Activated naive CD8-positive, alpha-beta T cell treated with anti-CD3 and anti-CD28 coated beads, Interleukin-2, amount 50 U/mL, for 24 hours (primary cell): ENCODE measurements at places on chromosomes 7 and 10.

DNA sequence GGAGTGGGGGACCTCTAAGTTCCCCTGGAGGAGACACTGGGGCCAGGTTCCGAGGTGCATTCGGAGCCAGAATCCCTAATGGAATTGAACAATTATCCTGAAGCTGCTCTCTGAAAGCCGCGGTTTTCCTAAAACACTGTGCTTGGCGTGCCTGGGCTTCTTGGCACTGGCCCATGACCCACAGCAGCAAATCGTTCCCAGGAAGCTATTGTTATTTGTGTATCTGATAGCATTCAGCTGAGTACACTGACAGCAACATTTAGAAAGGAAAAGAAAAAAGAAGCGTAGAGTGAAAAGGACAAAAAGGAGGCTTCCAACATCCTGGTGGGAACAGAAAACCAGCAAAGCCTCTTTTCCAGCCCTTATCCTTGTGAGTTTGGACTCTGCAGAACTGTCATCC is 339.8 kb downstream of the FRMD4A start:
- DNase-seq, result no peak

- no peak for DNase-seq
Measured at GRCh38 chr7:119988401-119988800, 284.6 kb upstream of the KCND2 start.

DNA sequence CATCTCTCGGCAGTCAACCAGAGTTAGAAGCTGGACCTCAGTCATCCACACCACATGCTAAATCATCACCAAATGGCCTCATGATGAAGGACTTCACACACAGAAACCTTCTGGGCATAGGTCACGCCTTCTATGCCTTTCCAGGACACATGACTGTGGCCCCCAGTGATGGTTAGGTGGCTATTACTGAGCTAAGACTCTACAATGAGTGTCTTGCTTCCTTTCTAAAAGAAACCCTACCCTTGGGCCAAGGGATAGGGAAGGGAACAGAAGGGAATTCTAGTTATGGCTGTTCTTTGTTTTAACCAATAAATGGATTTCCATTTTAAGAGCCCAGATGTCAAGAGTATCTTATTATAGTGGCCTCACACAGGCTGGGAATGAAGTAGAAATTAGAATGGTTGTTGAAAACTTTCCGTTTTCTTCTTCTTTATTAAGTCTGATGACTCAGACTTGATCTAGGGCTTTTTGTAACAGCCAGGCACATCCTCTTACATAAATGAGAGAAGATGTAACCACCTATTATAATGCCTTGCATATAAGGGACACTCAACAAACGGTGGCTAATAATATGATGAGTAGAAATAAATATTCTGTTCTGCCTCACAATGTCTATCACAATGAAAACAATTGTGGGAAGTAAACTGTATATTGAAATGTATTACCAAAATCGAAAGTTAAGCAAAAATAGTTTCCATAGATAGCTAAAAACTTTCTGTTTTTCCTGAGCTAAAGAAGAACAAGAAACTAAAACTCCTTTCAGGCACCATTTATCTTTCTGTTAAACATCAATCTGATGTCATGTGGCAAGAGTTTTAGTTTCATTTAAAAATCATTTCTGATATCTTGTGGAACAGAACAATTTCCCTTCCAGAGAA is 62.5 kb upstream of the TOMM7 start:
- no peak for DNase-seq

GRCh38 chr7:148962823-148963582 is 65.3 kb downstream of the PDIA4 start:
- DNase-seq, result peak; percentile 65

GRCh38 chr7:20129920-20130319 is 87.3 kb downstream of the MACC1 start:
- DNase-seq, result no peak

DNA sequence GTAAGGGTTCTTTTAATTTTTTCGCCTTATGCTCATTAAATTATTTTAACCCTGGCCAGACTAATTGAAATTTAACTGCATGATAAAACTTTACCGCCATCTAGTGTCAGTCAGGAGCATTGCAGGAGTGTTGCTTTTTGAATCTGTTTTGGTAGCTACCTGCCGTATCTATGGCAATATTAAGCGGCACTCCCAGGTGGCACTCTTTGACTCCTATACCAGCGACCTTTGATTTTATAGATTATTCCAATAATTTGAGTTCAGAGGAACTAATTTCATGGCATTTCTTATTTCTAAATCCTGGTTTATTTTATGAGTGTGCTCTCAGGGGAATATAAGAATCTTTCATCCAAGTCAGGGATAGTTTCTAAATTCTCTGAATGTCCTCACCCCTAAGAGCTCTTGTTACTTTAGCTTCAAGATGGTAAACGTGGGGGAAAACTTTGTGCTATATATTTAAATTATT is 198.9 kb downstream of the REEP3 start:
- peak; percentile 40 for DNase-seq

DNA sequence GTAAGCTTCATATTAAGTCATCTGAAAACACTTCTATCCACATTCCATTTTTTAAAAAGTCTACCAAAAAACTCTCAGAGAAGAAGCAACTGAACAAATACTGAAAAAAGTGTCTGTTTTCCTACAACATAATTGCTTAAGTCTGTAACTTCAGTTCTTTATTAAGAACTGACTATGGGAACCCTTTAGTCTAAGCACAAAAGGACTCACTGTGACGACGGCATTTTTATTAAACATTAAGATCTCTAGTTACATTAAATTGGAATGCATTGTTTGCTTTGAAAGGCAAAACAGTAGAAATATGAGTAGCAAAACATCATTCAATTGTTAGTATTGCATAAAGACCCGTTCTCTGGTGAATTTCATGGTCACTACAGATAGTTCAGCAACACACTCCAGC is 5.8 kb upstream of the FAM3C start:
- DNase-seq, result no peak

- DNase-seq, result no peak
Measured at GRCh38 chr10:101182936-101183335, 46.3 kb downstream of the LBX1 start.

GRCh38 chr7:91898240-91898992 is 17.9 kb upstream of the MTERF1 start:
- DNase-seq, result no peak

DNA sequence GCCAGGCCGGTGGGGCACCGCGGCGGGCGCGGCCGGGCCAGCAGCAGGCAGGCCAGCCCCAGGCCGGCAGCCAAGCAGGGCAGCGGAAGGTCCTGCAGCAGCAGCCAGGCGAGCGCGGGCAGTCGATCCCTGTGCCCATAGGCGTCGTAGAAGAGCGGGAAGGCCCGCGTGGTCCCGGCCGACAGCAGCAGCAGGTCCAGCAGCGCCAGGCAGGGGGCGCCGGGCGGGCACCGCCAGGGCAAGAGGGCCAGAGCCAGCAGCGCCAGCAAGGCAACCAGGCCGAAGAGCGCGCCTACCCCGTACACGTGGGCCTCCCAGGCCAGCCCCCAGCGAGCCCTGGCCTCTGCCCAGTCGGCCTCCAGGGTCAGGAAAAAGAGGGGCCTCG is 8.4 kb upstream of the RBM28 start:
- peak; percentile 39 for DNase-seq

DNA sequence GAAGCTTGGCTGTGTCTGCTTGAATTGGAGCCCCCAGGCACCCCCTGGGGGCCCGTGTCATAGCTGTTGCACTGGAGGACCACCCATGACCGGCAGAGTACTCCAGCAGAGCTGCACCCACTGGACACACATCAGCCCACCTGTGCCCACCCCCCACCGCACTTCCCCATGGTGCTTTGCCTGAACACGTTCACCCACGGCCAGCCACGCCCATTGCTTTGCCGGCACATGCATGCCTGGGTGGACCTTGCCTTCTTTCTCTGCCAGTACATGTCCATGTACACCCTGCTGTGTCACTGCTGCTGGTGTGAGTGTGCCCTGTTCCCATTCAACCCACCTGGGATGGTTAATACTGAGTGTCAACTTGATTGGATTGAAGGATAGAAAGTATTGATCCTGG is 88.7 kb downstream of the SAMD9 start:
- no peak for DNase-seq
